ENCODE measurements at places on chromosomes 7 and 10. TPM values are rescaled to one million over a fixed set of nuclear protein-coding genes. Genes with fewer than 3 reads are reported as not detected.

- no peak for DNase-seq
Observed at GRCh38 chr7:75809396-75809795, 4.2 kb downstream of the CCL24 start.

DNA sequence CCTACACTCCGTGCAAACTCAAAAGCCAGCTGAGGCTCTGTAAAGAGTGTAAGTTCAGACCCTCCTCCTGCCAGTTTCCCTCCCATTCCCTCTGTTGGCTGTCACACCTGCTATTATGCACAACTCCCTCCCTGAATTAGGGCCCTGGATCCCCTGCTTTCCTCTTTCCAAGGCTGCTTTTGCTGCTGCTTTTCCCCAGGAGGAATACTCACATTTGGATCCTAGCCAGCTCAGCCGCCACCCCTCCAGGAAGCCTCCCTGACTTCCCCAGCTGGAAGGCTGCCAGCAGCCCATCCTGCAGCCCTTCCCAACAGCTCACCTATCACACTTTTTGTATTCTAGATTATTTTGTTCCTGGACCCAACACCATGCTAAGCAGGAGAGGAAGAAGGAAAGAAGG lies 40.9 kb upstream of the WDR11 start:
- no peak for DNase-seq

DNA sequence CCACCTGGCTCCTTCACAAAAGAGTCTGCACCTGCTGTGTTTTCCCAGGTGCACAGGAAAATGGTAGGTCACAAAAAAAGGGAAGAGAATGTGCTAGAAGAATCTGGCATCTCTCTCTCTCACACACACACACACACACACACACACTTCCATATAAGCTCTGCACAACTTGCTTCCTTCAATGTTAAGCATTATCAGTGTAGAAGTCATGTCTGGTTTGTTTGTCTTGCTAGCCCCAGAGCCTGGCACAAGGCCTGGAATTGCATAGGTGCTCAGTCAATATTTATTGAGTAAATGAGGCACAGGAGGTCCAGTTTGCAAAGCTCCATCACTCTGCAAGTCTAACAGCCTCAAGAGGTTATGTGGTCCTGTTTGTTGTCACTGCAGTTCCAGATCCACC lies 867.3 kb upstream of the AUTS2 start:
- no peak for DNase-seq

DNA sequence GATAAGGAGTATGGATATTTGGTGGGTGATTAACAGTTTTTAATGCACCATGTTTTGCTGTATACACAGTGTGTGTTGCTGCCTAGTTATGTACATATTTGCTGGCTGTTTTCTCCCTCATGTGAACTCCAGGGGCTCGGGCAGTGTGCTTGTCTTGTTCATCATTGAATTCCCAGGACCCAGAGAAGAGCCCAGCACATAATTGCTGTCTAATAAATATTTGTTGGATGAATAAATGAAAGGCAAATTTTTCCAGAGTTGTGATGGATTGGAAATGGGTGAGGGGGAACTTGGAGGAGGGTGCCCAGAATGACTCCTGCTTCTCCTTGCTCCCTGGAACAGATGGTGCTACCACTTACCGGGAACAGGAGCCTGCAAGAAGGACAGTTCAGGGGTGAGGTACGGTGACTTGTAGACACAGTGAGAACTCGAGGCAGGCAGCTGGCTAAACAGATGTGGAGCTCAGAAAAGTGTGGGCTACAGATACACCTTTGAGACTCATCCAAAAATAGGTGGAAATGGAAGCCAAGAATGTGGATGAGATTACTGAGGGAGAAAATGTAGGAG lies 586.8 kb upstream of the MGMT start:
- DNase-seq: no peak

DNA sequence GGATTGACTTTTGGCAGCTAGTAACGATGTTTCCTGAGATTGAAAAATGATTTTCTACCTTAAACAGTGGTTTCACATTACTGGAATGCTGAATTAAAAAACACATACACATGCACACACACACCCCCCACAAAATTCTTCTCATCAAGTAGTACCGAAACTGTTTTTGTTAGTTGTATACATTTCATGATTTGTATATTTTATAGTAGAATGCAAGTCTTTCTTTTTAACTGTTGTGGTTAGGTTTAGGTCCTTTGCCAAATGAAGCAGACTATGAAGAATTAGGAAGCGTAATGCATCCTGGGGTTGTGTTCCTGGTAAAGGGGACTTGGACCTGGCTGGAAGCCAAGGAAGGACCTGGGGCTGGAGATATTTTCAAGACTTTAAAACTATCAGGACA lies 505.8 kb downstream of the SUGCT start:
- DNase-seq: no peak

DNA sequence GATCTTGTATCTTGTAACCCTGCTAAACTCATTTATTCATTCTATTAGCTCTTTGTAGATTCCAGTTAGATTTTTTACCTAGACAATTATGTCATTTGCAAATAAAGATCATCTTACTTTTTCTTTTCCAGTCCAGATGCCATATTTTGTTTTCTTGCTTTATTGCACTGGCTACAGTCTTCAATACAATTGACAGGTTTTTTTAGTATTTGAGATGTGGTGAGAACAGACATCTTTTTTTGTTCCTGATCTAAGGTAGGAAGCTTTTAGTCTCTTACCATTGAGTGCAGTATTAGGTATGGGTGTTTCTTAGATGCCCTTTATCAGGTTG lies 12.1 kb downstream of the SPRN start:
- DNase-seq: no peak

GRCh38 chr7:51160411-51160810 lies 156.2 kb downstream of the COBL start:
- DNase-seq: no peak

DNA sequence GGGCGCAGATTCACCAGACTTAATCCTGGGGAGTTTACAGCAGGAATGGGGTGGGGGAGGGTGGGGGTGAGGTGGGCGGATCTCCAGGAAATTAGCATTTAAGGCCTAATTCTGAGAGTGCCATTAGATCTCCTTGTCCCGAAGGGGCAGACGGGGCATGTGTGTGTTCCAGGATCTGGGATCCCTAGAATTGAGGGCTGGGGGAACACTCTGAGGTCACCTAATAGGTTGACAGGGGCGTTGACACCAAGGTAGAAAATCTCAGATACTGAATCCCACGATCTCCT lies 9.4 kb upstream of the EPHB4 start:
- no peak for DNase-seq

DNA sequence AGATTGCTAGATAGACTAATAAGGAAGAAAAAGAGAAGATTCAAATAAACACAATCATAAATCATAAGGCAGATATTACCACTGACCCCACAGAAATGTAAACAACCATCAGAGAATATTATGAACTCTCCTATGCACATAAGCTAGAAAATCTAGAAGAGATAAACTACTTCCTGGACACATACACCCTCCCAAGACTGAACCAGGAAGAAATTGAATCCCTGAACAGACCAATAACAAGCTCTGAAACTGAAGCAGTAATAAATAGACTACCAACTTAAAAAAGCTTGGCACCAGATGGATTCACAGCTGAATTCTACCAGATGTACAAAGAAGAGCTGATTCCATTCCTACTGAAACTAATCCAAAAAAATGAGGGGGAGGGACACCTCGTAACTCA lies 24.5 kb upstream of the STARD3NL start:
- no peak for DNase-seq

GRCh38 chr7:38542156-38542555 lies 89.0 kb downstream of the AMPH start:
- no peak for DNase-seq

GRCh38 chr10:100824886-100825285 lies 79.5 kb downstream of the PAX2 start:
- DNase-seq: no peak

DNA sequence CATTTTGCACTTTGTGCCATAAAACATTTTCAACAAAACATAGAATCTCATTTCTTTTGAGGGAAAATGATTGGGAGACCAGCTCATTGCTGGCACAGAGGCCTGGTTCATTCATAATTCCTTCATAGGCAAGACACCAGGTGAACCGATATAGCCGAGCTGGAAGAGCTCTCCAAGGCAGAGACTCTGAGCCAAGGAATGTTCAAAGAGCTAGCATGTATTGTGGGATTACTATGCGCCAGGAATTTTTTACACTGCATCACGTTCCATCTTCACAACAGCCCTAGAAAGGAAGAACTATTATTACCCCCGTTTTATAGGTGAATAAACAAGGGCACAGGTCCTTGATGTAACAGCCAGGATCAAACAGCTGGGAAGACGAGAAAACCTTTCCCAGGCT lies 2.1 kb upstream of the IL6 start:
- no peak for DNase-seq

DNA sequence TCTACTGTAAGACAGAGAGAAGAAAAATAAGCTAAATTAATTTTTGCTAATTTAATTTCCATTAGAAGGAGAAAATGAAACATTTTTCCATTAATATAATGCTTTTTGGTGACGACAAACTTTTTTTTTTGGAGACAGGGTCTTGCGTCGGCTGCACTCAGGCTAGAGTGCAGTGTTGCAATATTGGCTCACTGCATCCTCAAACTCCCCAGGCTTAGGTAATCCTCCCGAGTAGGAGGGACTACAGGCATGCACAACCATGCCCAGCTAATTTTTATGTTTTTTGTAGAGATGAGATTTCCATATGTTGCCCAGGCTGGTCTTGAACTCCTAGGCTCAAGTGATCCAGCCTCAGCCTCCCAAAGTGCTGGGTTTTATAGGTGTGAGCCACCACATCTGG lies 229.8 kb upstream of the LRRN3 start:
- DNase-seq: no peak

DNA sequence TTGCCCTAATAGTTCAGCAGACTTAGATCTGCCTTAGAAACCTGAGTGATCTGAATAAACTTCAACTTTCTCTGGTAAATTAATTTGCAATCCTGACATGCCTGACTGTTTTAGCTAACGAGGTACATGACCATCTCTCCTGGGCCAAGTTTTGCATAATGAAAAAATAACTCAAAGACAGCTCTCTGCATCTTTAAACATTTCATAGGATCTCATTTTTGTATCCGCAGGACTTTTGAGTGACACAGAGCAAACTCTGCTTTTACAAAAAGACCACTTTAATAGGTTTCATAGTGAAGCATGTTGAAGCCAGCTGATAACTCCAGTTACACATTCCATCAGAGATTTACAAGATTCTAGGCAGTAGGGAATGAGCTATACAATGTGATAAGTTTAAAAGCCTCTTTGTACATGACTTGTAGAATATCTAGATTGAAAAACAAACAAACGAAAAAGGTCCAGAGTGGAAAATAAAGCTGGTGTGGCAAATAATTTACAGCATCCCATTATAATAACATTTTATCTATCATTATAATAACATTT lies 2.1 kb downstream of the PRKG1 start:
- DNase-seq: no peak

The CALCR gene
- not detected for total RNA-seq

The SSC4D gene
- 0.62 TPM for total RNA-seq

The UCMA gene
- total RNA-seq: not detected

The RELN gene
- total RNA-seq: not detected

The PTPRE gene
- total RNA-seq: 28.4 TPM

The BBIP1 gene
- total RNA-seq: 32.1 TPM

The NPY4R2 gene
- not detected for total RNA-seq

The DDC gene
- total RNA-seq: not detected

The PIK3CG gene
- total RNA-seq: 17.3 TPM
